RPMI7951 (cell line): ENCODE measurements at places on chromosomes 6 and 20. TPM values are rescaled to one million over a fixed set of nuclear protein-coding genes. Genes with fewer than 3 reads are reported as not detected.
A peak's percentile ranks its signal among the peaks of the same experiment; 100 is the strongest.

DNA sequence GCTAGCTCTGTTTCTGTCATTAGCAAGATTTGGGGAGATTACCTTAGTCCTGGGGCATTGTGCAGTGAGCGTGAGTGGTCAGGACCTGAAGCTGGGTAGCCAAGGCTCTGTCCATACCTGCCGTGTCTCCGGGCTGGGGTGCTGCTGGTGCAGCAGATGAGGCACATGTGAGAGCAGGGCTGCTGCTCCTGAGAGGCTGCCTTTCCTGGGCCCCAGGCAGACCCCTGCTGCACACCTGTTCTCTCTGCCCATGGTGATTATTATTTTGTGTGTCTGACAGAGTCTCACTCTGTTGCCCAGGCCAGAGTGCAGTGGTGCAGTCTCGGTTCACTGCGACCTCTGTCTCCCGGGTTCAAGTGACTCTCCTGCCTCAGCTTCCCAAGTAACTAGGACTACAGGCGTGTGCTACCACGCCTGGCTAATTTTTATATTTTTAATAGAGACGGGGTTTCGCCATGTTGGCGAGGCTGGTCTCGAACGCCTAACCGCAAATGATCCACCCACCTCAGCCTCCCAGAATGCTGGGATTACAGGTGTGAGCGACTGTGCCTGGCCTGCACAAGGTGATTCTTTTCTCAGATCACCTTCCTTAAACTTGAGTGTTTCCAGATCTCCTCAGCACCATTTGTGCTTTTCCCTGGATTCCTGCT lies 36.8 kb upstream of the IRF4 start:
- no peak for DNase-seq

NMBR gene
- total RNA-seq: not detected in 2 replicates

ULBP2 gene
- total RNA-seq: 21.8 and 21.9 TPM in 2 replicates

GRCh38 chr6:100267721-100268123 lies 197.0 kb downstream of the SIM1 start:
- peak; percentile 45 for DNase-seq
